CD4-positive, alpha-beta T cell treated with Interferon alpha-2 for 1 hour (primary cell): ENCODE measurements at places on chromosomes 16 and 17.

- no peak for DNase-seq
Measured at GRCh38 chr17:61789872-61790271, 73.5 kb downstream of the BRIP1 start.

GRCh38 chr17:38926293-38927070 is 1.1 kb downstream of the LASP1NB start:
- no peak for DNase-seq

GRCh38 chr16:79767421-79768275 is 167.1 kb upstream of the MAF start:
- DNase-seq = no peak

GRCh38 chr17:27613433-27613832 is 17.6 kb upstream of the LGALS9 start:
- DNase-seq = no peak

- DNase-seq = no peak
Measured at GRCh38 chr16:67571464-67571863, 9.1 kb downstream of the CTCF start.

DNA sequence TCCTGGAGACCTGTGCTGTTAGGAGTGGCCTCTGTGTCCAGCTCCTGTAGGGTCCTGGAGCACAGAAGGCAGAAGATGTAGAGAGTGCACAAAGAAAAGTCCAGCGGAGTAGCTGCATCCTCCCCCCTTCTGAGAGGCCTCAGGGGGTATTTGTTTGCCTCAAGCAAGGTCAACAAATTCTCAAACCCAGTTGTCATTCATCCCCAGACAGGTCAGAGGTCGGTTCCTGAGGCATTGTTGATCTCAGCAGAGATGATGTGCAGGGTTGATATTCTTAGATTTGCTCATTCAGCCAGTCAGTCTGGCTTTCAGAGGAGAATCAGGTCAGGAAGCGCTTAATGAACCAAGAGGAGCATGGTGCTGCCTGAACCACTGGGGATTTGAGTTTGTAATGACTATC is 8.3 kb upstream of the RBFOX1 start:
- DNase-seq = no peak

DNA sequence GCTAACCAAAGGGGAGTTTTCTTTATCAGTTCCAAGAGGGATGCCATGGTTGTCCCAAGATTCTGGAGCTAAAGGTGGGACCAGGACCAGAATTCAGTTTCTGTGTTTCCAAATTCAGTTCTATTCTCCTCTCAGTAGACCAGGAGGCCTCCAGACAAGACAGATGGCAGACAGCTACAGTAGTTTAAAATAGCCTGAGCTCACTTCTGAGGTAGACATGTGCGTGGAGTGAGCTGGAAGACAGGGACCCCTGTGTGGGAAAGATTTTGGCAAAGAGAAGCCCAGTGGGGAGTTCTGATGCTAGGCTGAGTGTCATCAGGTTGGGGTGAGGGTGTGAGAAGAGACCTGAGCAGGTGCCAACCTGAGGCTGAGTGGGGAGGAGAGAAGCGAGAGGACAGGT is 95.4 kb downstream of the PRKCB start:
- DNase-seq = no peak

GRCh38 chr16:68234188-68235107 is 1.5 kb downstream of the ESRP2 start:
- no peak for DNase-seq

DNA sequence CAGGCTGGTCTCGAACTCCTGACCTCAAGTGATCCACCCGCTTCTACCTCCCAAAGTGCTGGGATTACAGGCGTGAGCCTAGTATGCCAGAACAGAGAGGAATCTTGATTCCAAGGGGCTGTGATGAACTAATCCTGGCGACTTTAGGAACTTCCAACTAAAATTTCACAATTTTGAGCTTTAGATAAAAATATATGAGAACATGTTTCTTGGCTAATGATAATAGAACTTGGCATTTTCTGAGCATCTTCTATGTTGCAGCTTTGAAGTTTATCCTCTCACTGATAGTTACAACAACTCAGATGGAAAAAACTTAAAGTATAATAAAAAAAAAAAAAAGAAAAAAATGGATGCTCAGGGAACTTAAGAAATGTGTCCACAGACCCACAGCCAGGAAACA is 69.8 kb upstream of the WSCD1 start:
- DNase-seq = no peak

GRCh38 chr17:49414271-49414621 is 436 bp downstream of the PHB1 start:
- no peak for DNase-seq

- no peak for DNase-seq
Measured at GRCh38 chr16:67945392-67945933, 1.5 kb upstream of the LCAT start.

- DNase-seq = no peak
Measured at GRCh38 chr17:27089929-27090247, 204.0 kb upstream of the WSB1 start.

DNA sequence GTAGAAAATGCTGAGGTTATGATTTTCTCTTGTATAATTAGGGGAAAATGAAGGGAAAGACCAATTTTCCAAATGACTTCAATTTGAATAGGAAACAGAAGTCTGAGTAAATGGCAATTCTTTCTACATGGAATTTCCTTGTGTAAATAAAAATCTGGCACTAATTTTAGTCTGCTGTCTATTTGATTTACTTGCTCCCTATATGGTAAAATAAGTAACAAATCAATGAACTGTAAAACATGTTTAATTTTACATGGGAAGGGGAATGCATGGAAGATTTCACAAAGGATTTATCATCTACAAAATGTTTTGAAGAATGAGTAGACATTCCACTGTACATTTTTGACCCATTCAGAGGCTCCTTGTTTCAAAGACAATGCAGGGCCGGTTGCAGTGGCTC is 811.6 kb upstream of the GOT2 start:
- DNase-seq = no peak

DNA sequence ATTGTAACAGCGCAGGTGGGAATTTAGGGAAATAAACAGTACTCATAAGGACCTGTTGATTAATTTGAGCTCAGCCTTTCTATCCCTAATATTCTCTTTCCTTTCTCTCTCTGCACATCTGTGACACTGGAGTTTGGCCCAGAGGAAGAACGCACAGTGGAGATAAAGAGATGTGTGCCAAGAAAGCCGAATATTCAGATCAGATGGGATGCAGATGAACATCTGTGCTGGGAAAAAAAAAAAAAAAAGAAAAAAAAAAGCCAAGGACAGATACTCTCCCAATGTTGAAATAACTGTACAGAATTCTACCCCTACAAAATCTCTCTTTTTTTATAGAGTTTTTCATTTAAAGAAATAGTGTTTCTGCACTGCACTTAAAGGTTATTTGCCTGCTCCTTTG is 485.4 kb downstream of the KCNJ2 start:
- DNase-seq = no peak

DNA sequence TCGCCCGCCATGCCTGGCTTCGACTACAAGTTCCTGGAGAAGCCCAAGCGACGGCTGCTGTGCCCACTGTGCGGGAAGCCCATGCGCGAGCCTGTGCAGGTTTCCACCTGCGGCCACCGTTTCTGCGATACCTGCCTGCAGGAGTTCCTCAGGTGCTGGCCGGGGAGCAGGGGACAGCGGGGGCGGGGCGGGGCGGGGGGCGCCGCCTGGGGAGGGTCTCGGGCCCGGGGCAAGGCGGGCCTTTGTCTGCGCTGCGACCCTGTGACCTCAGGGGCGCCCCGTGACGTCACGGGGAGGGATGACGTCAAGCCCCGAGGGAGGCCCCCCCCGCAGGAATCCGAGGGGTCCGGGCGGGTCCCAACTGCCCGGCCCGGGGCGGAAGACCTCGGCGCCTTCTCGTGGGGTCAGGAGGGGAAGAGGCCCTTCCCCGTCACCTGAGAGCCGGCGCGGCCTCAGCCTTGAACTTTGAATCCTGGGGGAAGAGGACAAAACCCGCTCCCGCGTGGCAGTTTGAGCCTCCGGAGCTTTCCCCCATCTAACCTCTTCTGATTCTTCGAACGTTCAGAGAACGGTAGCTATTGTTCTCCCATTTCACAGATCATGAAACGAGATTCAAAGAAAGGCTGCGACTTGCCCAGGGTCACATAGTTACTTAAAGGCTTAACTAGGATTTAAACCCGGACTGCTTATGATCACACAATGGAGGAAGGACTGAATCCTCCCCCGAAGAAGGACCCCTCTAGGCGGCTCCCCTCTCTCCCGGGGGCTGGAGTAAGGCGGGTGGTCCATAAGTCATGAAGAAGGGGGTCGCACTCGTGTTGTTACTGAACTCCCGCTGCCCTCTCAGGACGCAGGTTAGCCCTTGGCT is 527 bp downstream of the TRAF4 start:
- peak; percentile 66 for DNase-seq

DNA sequence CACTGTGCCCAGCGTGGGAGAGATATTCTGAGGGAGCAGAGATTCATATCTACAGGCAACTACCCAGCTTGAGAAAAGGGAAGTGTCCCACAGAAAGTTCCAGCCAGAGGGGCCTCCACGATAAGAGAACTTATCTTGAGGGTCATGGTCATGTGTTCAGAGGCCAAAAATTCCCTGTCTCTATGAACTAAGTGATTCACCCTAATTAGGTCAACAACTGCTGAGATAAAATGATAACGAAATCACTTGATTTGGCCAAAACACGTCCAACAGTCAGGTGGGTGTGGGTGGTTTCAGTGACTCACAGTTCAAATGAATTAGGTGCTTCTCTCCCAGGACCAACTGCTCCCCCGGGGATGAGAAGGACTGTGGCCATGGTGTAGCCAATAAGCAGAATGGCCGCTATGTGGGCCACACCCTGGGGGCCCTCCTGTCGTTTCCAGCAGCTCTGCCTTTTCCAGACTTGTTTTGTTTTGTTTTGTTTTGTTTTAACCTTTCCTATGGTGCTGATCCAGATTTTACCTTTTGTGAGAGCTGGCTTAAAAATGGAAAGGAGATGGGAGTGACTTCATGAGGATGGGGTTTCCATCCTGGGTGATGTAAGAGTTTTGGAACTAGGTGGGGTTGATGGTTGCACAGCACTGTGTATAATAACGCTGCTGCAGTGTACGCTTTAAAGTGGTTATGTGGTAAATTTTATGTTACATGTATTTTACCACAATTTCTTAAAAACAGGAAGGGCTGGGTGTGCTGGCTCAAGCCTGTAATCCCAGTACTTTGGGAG is 8.7 kb downstream of the DNAI2 start:
- peak; percentile 44 for DNase-seq

GRCh38 chr16:16030449-16030848 is 81.0 kb downstream of the ABCC1 start:
- no peak for DNase-seq

DNA sequence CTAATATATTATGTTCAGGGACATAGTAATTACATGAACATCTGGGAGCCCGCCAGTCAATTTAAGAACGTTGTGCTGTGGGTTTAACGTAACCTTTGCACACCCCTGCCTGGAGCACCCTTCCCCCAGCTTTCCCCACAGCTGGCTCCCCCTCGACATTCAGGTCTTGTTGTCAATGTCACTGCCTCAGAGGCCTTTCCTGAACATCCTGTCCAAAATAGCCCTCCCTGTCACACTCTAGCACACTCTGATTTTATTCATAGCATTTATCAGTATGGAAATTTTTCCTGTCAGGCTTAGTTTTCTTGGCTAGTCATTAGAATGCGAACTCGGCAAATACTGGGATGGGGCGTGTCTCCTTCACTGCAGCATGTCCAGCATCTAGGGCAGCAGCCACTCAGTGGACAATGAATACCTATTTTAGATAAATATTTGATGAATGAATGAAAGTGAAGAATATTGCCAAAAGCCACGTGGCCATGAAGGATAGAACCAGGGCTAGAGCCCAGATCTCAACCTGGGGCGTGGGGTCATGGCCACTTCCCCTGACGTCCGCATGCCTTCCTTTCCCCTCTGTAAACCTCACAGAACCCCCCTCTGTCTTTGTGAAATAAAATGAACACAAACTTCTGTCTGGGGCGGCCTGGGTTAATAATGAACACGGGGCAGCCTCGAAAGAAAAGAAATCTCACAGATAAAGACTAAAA is 10.5 kb downstream of the PIK3R6 start:
- DNase-seq = no peak

DNA sequence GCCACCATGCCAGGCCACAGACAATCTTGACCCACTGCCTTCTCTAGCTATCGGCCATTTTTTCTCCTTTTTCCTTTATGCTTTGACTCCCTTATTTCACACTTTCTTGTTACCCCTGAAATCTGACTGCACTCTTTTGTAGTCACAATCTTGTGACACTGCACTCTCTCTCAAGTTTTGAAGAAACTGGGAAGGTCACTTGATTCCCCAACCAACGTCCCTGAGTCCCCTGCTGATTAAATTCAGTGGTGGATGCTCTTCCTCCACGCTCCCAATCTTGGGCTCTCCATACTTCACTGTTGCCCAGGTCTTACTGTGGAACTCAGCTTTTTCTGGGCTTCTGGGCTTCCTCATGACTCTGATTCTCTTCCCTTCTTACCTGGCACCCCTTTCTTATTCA is 33.9 kb downstream of the PECAM1 start:
- no peak for DNase-seq

DNA sequence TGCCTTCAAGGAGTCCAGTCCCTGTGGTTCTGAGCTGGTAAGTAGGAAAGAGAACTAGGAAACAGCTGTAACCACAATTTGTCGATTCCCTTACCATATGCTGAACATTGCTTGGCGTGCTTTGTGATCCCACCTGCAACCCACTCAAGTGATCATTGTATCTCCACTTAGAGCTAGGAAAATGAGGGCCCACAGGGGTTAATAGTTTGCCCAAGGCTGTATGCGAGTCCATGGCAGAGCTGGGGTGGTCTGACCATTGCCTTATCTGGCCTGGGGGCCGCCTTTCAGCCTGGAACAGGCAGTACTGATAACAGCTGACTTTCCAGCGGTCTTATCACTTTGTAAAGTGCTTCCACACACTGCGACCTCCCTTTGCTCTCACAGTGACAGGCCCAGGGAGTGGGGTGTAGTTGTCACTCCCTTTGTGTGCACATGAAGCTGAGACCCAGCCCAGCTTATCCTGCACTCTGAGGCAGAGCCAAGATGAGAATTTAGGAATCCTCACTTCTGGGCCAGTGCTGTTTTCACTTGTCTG is 9.8 kb downstream of the MYL4 start:
- no peak for DNase-seq

- peak; percentile 31 for DNase-seq
Measured at GRCh38 chr16:30895627-30896260, 670 bp upstream of the CTF1 start.
